DMS53 (cell line): ENCODE measurements at places on chromosomes 4 and X.

DNA sequence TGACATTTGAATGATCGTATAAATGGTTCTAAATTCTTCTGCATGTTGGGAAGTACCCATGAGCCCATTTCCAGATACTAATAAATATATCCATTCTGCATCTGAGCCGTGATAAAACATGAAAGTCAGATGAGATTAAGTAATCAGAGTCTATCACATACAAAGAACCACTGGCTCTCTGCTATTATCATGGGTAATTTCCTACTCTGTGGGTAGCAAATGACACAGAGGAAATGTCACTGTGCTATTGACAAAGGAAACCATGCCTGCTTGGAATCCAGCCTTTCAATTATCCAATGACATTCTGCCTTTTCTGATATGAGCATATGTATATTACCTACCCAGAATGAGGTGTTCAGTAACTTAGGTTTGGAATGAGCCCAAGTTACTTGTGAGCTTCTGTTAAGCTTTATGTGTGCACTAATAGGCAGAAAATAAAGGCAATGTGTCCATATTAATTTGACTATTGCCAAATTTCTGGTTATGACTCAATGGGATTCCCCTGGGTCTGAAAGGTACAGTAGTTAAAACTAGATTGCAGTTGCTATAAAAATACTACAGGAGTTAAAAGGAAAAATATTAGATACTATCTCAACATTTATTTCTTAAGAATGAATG lies 238.7 kb upstream of the KCNIP4 start:
- no peak for DNase-seq

GRCh38 chr4:152970102-152970820 lies 34.1 kb downstream of the FHDC1 start:
- DNase-seq: no peak

DNA sequence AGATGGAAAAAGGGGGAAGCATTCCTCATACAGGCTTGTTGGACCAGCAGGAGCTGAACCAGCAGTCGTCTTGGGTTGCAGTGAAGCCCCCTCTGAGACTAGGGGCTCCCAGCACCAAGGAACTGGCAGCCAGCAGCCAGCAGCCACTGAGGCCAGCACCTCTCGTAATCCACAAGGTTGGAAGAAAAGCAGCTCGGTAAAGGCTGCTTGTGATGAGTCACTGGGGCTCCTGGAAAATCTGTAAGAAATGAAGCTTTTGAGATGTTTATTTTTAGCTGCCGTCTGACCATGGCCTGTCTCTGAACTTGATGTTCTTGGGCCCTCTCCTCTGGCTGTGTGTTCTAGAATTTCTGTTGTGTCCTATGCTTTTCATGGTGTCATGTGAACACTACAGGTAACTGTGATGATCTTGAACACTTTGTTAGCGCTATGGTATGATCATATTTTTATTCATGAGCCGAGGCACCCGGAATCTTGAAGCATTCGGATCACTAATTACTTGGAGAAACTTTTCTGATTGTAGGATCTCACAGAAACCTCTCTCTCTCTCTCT lies 18.6 kb downstream of the CLCN4 start:
- no peak for DNase-seq

- DNase-seq: peak; percentile 88
Measured at GRCh38 chr4:48813964-48814363, 16.9 kb upstream of the OCIAD1 start.

- DNase-seq: no peak
Measured at GRCh38 chr4:37896206-37896860, 5.4 kb downstream of the TBC1D1 start.
